ENCODE measurements at places on chromosomes 2 and 18.
A peak's percentile ranks its signal among the peaks of the same experiment; 100 is the strongest.

DNA sequence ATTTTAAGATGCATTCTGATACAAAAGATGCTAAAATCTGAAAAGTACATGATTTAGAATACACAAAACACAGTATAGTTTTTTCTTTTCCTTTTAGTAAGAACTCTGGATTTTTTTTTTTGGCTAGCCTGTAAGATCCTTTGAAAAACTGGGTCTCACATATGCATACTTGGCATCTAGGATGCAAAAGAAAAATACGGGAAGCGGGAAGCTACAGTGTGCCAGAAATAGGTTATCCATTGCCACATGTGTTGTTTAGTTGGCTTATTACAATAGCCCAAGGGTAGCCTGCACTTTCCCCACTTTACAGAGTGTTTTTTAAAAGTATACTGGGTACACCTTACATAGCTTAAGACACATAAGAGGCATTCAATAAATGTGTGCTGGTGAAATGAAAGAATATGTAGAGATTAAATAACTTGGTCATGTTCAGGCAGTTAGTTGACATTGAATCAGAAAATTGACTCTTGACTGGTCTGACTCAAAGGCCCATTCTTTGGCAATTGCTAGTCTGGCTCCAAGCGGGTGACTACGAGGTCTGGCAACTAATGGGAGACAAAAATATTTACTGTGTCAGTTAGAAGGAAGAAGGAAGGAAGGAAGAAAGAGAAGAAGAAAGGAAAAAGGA is 286.8 kb upstream of the TRIB2 start:
- no peak for DNase-seq

DNA sequence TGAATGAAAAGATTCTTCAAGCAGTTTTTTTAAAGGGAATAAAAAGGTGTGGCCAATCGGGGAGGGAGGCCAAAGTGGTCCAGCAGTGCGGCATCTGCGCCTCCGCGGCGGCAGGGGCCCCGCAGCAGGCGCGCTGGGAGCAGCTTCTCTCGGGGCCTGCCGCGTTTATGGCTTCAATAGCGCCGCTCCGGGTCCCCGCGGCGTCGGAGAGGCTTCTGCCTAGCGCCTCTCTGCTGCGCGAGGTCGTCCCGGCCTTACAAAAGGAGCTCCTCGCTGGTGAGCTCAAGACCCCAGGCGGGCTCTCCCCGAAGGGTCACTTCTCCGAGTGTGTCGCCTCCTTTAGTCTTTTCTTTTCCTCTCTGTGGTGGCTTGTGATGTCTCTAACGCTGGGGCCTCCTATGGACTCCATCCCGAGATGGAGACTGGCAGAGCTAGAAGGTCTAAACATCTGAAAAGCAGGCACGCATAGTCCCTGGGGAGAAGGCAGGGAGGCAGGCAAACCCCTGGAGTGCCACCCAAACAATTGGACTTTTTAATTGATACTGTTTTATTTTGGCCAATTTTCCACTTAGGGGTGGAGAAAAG is 67.1 kb downstream of the SUMO1 start:
- no peak for DNase-seq

DNA sequence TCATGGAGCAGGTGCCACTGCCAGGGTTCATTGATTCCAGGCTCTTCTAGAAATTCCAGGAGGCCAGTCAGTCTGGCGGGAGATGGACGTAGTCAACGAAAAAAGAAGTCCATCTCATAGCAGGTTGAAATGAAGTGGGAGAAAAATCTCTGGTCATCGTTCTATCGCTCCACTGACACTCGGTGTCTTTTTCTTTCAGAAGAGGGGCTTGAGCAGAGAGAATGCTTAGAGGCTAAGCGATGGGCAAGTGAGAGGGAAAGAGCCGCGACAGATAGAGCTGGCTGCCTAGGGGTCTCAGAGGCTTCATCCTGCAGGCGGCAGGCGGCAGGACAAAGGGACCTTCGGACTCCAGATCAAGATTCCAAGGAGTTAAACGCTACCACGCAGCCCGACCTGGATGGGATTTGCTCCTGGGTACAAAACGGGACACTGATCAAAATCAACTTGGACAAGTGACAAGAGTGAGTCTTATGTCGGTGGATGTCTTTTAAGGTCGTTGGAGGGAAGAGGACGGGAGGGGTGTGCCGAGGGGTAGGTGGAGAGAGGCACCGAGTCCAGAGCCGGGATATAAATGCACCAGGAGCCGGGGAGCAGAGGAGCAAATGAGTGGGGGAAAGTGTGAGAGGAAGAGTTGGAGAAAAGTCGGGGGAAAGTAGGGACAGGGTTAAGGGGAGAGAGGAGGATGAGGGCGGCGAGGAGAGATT is 677 bp upstream of the TMEM178A start:
- DNase-seq, result no peak

DNA sequence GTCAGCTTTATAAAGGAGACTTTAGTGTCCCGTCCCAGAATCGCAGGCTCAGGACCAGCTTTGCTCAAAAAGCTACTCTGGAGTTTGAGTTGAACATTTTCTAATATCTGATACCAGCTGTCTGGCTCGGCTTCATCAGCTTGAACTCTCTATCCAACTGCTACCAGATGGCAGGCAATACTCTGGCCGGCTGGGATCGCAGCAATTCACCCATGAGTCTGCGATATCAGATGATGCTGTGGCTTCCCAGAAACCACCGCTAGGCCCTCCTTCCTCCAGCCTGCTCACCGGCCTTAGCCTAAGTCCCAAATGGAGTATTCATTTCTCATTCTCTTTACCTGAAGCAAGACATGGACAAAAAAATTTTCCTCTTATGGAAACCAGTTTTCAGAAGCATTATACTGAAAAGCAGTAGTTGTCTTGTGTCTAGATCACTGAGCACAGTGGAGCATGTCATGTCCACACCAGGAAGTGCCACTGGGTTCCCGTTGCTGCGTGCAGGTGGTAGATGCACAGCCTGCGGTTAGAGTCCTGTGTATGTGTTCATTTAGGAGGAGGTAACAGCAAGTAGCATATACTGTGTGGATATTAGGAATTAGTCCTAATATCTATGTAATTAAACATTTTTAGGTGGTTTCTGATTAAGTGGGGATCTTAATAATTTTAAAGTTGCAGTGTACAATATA is 162.0 kb upstream of the SOX11 start:
- DNase-seq, result no peak

DNA sequence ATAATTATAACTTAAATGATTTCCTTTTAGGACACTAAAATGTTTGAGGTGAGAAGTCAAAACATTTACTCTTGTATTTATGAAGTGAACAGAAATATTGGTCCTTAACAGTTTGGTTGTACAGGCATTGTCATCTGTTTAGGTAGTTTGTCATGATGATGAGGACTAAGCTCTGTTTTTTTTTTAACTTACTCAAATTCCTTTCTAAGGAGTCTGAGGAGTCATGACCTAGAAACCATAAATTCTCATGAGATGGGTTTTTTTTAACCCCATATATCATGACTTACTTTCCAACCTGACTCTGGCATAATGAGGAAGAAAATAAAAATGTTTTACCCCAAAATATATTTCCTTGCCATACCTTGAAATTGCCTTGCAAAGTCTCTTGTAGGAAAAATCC is 1176.2 kb downstream of the SUCLG1 start:
- no peak for DNase-seq

DNA sequence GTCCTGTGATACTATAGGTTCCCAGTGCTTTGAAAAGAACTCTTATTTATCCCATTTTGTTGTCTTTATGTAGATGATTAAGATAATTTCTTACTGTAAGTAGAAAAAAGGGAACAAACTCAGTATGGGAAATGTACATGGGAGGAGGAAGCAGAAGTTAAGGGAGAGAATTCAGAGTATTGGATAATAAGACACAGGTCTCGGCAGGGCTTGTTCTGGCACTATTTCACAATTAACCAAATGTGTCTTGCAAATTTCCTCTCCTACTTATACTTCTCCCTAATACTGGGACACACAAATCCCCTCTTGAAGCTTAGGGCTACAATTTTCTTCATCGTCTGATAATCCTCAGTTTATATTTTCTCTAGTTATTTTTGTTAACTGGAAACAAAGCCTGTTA is 744.0 kb downstream of the ADCYAP1 start:
- no peak for DNase-seq

GRCh38 chr18:46596119-46596518 is 60.9 kb downstream of the LOXHD1 start:
- no peak for DNase-seq

DNA sequence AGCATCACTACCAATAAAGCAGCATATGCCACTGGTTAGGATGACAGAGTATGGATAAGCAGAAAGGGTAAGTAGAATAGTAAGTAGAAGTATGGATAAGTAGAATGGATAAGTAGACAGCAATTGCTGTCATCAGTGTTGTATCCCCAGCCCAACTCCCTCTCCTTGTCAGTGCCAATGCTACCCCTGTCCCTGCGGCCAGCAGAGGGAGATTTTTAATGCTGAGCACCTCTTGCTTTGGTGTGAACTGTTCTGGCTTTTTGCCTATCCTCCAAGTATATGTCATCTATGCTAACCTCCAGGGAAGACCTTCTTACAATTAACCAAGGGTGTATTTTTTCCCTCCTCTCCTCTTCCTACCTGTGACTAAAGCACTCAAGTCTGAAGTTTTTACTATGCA is 136.7 kb upstream of the SPHKAP start:
- DNase-seq, result peak; percentile 28

- DNase-seq, result no peak
Observed at GRCh38 chr2:119184512-119184911, 26.0 kb upstream of the C1QL2 start.

GRCh38 chr18:22344445-22344844 is 73.3 kb downstream of the CTAGE1 start:
- no peak for DNase-seq

- DNase-seq, result no peak
Observed at GRCh38 chr2:168482269-168482668, 26.2 kb downstream of the CERS6 start.

GRCh38 chr2:26542194-26542455 is 64.2 kb upstream of the OTOF start:
- peak; percentile 91 for DNase-seq

- no peak for DNase-seq
Observed at GRCh38 chr2:203201426-203201825, 37.4 kb upstream of the CYP20A1 start.

DNA sequence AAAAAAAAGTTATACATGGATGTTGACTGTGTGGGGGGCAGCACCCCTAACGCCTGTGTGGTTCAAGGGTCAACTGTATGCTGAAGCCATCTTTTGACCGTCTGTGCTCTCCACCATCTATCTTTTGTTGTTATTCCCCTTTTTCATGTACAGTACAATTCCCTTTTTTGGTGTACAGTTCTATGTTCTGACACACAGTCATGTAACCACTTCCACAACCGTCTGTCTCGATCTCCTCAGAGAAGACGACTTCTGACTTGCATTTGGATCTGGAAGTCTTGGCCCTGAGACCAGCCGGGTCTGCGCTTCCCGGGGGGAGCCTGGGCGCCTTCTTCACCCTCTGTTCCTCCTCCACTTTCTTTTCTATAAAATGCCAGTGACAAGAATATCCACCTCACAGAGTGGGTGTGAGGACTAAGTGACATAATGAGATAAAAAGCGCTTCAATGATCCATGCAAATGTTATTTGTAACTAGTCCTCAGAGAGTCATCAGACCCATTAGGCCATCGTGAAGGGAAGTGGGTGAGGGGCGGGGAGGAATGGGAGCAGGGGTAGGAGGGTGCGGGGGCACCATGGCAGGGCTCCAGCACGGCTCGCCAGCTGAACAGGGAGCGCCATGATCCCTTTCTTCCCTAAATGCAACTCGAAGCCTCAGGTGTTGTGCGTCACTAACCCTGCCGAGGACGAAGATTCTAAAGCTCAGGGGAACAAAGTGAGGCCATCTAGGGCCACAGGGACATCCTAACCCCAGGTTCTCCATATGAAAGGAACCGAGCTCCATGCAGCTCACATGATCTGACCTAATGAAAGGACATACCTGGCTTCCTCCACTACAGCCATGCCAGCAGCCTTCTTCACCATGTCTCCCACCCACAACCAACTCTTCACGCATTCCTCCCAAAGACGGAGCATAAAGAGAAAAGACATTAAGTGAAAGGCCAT is 16.6 kb downstream of the ADCY3 start:
- DNase-seq, result no peak

DNA sequence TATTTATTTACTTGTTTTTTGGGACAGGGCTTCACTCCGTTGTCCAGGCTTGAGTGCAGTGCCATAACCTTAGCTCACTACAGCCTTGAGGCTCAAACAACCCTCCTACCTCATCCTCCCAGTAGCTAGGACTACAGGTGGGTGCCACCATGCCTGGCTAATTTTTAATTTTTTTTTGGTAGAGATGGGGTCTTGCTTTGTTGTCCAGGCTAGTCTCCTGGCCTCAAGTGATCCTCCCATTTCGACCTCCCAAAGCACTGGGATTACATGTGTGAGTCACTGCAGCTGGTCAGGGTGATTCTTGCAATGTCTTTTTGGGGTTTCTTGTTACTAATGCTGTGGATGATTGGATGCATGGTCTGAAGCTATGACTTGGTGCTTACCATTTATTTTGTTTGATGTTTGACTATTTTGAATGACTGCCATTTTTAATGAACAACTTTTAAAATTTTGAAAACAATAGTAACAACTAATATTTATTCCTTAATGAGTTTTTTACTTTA is 6.5 kb downstream of the CERS6 start:
- no peak for DNase-seq

DNA sequence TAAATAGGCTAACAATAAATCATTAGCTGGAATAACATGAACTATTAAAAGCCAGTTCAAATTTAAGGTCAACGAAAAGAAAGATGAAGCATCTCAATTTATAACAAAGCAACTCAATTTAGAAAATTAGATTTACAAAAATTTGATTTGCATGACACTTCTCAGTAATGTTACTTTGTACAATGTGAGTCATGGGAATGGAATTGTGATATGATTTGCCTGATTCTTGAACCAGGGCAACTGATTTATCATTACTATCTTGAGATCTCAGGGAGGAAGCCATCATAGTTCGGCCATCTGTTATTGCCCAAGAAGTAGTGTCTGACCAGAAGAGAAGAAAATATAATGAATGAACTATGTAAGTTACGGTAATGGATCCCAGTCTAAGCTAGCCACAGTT is 193.1 kb downstream of the RIT2 start:
- DNase-seq, result no peak

DNA sequence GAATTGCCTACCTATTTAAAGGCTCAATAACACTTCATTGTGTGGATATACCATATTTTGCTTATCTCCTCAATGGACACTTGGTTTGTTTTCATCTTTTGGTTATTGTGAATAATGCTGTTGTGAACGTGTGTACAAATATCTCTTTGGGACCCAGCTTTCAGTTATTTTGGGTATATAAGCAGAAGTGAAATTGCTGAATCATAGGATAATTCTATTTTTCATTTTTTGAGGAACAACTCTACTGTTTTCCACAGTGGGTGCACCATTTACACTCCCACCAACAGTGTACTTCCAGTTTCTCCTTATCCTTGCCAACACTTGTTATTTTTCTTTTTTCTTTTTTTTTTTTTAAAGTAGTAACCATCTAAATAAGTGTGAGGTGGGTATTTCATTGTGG is 29.0 kb downstream of the PTPN4 start:
- no peak for DNase-seq

GRCh38 chr2:219515874-219516629 is 1.8 kb downstream of the ASIC4 start:
- DNase-seq, result no peak

GRCh38 chr2:122749405-122749804 is 994.0 kb downstream of the TSN start:
- no peak for DNase-seq

- DNase-seq, result no peak
Observed at GRCh38 chr2:18154812-18155211, 276.3 kb downstream of the KCNS3 start.

GRCh38 chr2:189260361-189260814 is 80.8 kb upstream of the COL5A2 start:
- no peak for DNase-seq

- DNase-seq, result peak; percentile 67
Observed at GRCh38 chr2:226813148-226813701, 13.6 kb upstream of the IRS1 start.

All from NCI-H1417 (cell line).